ENCODE measurements at places on chromosomes 12 and 14. TPM values are rescaled to one million over a fixed set of nuclear protein-coding genes. Genes with fewer than 3 reads are reported as not detected.

Gene DLK1
- polyA plus RNA-seq, result 0.16 TPM

Gene SERPINA9
- polyA plus RNA-seq, result not detected

Gene GZMB
- 3.0 TPM for polyA plus RNA-seq

Gene LGR5
- not detected for polyA plus RNA-seq

Gene EIF2S3B
- polyA plus RNA-seq, result 0.32 TPM

Gene PROX2
- polyA plus RNA-seq, result not detected

Gene HVCN1
- polyA plus RNA-seq, result 1.4 TPM

Gene VPS37B
- polyA plus RNA-seq, result 50.2 TPM

Gene DENND5B
- 0.55 TPM for polyA plus RNA-seq

Gene RNF212B
- polyA plus RNA-seq, result not detected

Gene LIN52
- polyA plus RNA-seq, result 2.8 TPM

Gene ANO4
- 0.02 TPM for polyA plus RNA-seq

Gene PPFIA2
- polyA plus RNA-seq, result 0.10 TPM

Gene LRTM2
- polyA plus RNA-seq, result not detected

Gene DPPA3
- not detected for polyA plus RNA-seq

Gene BEST3
- polyA plus RNA-seq, result not detected

Measured in esophagus (tissue), 2 donors.